ENCODE measurements at places on chromosomes 5 and 9.

DNA sequence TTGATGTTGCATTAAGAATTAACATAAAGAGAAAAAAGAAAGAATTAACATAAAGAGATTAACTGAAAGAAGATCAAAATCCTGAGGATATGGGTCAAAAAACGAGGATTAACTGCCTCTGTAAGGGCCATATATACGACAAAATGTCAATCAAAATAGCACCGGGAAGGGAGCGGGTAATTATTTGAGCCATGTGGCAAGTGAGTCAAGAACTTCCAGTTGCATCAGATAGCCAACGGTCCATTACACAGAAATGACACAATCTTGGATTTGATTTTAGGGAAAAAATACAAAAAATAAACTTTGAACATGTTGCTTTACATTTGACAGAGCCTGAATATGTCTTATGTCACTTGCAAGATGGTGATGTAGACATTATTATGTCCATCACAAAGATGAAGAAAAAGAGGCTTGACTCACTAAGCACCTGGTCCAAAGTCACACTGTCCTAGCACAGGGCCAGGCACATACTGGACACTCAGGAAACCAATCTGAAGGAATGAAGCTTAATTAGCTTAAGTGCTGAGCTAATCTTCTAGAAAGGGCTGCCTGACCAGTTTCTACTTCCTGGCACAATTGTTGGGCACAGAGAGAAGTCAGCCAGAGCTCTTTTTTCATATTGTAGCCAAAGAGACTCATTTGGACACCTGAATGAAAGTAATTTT lies 273.2 kb upstream of the PAPPA start:
- no peak for DNase-seq

GRCh38 chr9:101054657-101055056 lies 26.1 kb downstream of the PLPPR1 start:
- no peak for DNase-seq

DNA sequence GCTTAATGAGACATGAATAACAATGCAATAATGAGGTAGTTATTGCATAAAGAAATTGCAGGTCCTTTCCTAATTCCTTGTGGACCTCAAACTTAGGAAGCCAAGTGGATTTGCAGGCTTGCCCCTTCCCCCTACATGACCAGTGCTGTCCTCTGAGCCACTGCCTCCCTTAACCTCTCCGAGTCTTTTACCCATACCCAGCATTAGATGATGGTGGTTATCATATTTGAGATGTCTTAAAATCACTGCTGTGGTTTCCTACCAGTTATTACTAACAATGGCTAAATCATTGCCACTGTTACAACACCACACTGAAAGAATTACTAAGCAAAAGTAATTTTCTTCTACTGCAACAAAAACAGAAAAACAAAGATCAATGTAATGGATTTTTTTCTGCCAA lies 170.8 kb downstream of the EDIL3 start:
- no peak for DNase-seq

GRCh38 chr5:135402031-135402430 lies 3.0 kb upstream of the MACROH2A1 start:
- no peak for DNase-seq

DNA sequence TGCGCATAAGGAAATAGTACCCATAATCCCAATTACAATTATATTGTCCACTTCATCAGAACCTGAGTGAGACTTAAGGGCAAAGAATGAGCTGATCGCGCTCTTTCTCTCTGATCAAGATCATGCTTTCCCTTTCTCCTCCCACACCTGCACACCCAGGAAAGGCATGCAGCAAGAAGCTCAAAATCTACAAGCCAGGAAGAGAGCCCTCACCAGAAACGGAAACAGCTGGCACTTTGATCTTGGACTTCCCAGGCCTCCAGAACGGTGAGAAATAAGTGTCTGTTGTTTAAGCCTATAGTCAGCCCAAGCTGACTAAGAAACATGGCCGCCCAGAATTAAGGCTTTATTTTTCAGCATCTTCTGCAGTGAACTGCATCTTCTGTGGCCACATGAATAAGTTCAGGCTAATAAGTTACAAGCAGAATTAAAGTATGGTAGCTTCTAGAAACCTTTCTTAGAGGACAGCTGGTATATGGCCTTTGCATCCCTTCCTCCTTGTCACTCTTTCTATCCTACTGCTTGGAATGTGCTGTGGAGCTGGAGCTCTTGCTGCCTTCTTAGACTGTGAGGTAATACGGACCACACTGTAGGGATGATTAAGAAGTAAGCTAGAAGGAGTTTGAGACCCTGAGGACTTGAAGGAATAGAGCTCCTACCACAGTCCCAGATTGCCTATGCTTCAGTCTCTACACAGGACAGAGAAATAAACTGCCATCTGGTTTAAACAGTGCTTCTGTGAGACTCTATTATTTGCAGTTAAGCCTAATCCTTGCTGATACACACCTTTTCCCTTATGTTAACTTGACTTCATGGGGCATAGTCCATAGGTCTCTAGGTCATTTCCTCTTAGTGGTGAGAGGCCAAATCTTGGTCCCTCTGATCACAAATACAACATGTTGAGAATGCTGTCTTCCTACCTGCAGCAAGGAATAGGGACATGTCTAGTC lies 17.2 kb downstream of the OR2S2 start:
- no peak for DNase-seq

- DNase-seq = no peak
Observed at GRCh38 chr5:2205596-2206226, 323.0 kb upstream of the IRX4 start.

DNA sequence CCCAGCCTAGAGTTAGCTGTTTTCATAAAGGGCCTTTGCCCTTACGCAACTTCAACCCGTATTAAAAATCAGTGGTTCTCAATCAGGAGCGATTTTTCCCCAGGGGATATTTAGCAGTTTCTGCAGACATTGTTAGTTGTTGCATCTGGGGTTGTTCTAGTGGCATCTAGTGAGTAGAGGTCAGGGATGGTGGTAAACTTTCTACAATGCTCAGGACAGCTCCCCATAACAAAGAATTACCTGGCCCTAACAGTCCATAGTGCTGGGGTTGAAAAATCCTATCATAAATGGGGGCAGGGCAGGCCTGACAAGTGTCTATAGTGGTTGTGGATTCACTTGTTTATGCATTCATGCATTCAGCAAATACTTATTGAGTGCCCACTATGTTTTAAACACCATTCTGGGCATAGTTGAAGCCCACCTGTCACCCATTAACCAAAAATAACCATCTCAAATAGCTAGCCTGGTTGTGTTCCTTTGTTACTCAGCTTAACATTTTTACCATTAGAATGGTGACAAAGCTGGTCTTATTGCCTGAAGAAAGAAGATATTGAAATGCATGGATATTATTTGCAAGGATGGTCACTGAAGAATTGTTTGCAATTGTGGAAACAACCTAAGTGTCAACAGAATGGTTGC lies 15.9 kb upstream of the FGF1 start:
- DNase-seq = no peak

GRCh38 chr5:42767491-42768105 lies 11.0 kb downstream of the CCDC152 start:
- DNase-seq = no peak

- DNase-seq = no peak
Observed at GRCh38 chr9:116394894-116395698, 241.5 kb downstream of the PAPPA start.

DNA sequence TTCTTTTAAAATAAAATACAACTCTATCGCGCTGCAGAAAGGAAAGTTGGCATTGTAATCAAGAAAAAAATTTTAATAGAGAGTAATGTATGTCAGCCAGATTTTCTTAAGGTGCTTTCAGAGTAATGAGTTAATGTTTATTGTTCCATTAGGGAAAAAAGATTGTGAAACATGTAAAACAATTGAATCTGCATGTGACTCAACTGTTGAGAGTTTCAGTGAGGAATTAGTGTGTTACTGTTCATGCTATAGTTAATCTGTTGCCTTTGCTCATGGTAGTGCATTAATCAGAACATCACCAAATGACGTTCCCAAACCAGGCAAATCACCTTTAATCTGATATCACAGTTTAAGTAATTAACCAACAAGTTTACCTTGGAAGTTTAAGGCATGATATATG lies 600.5 kb downstream of the NR2F1-AS1 start:
- no peak for DNase-seq

DNA sequence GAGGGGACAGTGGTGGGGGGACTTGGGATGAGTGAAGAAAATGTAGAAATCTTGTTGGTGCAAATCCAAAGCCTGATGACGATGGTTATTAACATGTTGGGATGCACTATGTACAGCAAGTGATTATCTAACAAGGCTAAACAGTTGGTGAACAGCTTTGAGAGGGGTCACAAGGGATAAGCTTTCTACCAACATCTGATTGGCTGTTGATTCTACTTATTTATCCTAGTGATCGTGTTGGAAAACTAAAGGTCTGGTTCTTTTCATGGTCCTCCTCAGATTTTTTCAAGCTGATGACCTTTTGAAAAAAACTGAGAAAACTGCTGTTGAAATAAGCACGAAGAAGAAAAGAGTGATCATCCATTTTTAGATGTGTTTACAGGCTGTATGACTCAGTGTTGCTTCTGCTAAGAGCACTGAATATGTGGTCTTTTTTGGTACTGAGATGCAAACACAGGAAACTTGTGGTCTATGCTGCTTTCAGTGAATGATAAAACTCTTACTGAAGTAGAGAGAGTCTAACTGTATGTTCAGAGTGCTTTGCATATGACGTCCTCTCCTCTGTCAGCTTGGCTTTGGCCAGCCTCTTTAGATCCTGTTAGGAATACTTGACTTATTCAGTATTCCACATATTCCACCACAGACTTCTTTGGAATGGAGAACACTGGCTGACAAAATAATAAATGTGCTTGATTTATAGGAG lies 174.8 kb downstream of the SLF1 start:
- DNase-seq = peak; percentile 3

DNA sequence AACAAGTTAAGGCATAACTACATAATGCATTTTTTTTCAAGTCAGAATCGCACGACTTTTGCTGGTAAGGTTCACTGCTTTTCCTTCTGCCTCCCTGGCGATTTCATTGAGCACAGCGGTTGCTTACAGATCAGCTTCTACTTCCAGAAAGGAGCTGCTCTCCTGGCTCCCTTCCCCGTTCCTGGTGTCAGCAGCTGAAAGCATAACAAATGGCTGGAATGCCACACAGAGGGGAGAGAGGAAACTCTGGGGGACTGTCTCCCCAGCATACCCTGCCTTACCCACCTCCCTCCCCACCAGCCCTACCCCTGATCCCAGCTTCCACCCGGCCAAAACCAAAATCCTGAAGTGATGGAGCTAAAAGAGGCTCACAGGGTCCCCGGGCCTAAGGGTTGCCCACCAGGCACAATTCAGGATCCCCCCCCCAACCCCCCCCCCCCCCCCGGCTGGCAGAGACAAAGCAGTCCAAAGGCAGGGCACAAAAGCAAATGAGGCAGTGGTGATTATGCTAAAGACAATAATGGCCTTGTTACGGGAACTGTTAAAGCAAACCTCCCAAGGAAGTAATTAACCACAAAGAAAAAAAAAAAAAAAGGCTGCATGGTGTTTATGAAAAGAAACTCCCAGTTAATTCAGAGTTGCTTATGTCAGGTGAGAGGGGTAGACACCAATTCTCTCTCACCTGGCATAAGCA lies 126.1 kb upstream of the WWC1 start:
- DNase-seq = no peak

DNA sequence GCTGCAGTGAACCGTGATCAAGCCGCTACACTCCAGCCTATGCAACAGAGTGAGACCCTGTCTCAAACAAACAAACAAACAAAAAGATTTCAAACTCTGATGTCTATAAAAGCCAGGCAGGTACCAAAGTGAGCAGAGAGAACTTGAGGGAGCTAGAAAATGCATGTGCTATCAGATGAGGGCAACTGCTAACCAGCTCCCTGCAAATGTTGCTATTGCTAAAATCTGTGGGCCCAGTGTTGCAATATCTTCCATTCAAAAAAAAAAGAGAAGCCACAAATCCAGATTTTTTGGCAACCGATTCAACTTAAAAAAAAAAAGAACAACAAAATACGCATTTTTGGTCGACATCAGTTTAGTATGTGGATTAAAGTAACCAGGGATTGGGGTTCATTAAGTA lies 5.5 kb downstream of the UBE2D2 start:
- DNase-seq = no peak

- no peak for DNase-seq
Observed at GRCh38 chr5:34959323-34959722, 30.0 kb downstream of the DNAJC21 start.

DNA sequence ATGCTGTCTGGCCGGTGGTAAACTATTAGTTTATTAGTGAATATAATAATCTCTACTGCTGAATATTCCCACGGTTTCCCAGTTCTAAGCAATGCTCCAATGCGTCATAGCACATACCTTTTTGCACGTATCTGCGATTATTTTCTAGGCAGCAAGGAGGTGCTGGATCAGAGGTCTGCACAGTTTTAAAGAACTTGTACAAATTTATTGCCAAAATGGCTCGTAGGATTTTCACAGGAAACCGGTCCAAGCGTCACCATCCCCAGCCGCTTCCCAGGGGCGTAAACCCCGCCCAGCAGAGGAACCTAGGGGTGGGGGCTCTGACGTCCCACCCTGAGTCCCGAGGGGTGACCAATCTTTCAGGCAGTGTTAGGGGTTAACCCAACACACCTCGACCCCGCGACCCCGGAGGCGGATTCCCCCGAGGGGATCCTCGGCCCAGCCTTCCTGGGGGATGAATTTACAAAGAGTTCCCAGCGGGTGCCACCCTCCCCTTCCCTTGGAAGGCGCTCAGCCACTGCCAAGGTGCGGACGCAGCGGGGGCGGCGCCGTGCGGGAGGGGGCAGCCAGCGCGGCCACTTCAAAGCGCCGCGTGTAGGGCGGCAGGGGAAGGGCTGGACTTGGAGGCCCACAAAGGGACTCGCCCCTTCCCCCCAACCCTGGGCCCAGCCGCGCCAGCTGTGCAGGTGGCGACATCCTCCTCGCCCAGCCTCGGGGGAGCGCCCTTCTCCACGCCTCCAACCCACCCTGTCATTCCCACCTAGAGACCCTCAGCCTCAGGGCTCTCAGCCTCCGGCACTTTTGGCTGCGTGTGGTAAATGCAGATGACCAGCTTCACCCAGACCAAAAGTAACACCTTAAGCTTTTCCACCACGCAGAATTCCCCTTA lies 43.5 kb upstream of the TCF7 start:
- DNase-seq = no peak

All from activated T-cell treated with anti-CD3 and anti-CD28 coated beads for 4 hours (primary cell).